NCI-H187 (cell line): ENCODE measurements at places on chromosomes 5 and 9.

DNA sequence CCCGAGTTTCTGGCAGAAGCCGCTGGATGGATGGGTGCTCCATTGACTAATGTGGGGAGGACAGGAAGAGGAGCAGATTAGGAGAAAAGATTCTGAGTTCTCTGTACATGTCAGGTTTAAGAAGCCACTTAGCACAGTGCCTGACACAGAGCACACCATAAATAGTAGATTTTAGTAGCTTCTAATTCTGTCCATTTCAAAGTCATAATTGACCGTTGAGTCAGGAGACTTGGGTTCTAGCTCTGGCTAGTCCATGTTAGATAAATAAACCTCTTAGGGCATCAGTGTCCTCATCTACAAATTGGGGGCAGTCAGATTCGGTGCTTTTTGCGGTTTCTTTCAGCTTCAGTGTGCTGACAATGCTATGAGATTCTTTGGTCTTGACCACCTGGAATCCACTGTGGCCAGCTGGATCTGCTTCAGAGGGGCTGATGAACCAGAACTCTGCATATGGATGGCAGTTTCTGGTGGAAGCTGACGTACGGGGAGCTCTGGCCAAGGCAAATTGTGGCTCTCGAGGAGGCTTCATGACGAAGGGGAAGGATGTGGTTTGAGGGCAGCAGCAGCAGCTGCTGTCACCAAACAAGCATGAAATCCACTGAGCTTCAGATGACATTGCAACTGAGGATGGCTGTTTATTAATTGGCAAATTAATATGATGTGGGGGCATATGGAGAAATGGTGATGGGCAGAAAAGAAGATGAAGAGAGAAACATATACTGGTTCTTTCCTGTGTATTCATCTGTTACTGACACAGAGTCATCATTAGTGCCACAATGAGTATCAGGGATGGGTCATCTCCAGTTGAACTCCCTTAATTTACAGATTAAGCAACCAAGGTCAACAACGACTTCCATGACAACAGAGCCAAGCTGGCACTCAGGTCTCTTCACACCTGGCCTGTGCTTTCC is 134.4 kb downstream of the AOPEP start:
- DNase-seq = no peak

DNA sequence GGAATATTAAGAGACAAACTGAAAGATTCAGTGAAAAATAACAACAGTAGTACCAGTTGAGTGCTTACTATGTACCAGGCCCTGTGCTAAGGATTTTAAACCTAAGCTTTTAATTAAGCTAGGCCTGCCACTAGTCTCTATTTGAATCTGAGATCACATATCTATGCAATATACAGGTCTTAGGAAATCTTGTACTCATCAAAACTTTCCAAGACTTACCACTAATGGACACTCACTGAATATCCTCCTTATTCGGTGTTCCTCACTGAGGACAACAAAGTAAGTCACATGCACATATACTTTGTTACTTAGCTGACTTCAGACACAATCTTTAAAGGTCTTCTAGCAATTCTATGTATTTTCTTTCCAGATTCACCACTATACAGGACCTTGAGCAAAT is 32.6 kb downstream of the DIAPH1 start:
- no peak for DNase-seq

DNA sequence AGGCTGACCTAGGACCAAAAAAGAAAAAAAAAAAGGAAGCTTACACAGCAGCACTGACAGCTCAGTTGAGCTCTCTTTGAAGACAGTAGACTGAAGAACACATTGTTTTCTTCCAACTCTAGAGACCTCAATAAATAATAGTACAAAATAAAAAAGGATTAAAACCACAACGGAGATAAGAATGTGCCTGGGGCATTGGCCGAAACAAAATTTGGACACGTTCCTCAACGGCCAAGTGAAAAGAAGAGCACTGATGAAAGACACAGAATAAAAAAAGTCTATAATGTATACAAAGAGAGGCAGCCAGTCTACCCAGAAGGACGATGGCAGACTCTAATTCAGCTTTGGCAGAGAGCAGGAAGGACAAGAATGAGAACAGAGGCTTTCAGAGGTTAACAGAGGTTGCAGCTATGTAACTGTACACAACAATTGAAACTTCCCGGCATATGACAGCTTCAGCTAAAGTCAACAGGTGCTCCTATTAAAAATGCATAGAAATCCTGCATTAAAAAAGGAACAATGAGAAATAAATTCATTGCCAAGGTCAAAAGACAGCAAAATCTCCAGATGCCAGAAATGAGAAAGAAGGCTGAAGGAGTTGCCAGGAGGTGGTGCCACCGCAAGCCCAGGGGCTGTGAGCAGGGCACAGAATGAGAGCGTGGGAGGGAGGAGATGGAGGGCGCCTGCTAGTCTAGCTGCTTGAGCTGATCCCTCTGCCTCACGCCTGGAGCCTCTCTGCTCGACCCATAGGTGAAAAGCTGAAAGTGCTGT is 113.9 kb downstream of the DCP2 start:
- DNase-seq = no peak

DNA sequence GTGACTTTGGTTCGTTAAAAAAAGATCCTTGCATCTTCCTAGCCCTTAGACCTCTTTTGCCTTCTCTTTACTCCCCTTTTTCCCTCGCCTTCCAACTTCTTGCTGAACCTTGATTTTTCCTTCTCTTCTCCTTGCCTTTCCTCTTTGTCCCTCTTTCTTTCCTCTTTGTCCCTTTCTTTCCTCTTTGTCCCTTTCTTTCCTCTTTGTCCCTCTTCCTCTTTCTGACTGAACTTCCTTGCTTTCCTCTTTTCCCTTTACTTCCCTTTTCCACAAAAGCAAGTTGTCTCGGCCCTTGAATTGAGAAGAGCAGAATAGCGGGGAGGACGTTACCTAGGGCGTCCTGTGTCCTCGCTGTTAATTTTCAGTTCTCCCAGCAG is 1.4 kb upstream of the MLLT3 start:
- DNase-seq = no peak

DNA sequence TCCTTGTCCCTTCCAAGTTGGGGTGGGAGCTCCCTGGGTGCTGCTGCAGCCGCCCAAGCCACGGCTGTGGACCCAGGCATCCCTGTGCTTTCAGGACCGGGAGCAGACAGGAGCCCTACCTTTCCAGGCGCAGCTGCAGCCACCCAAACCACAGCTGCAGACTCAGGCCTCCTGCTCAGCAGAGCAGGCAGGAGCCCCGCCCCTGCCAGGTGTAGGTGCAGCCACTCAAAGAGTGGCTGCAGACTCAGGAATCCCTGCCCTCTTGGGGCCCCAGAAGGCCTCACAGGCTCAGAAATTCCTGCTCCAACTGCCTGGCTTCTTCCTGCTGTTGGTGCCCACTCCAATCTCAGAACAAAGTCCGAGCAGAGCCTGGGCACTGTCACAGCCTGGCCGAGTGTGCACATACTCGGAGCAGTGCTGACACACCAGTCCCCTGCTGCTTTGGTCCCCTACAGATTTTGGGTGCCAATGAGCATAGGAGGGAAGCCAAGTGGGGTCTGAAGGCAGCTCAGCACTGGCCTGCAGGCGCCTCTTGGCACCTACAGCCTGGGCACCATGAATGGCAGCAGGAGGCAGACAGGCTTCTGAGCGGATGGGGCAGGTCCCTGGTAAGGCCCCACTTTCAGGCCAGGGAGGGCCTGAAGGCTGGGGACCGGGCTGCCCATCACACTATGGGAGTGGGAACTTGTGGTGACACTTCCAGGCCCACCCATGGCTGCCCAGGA is 6.0 kb upstream of the TESK1 start:
- DNase-seq = no peak

- no peak for DNase-seq
These were observed 38.8 kb upstream of the RPL26L1 start for GRCh38 chr5:172920447-172920849.

DNA sequence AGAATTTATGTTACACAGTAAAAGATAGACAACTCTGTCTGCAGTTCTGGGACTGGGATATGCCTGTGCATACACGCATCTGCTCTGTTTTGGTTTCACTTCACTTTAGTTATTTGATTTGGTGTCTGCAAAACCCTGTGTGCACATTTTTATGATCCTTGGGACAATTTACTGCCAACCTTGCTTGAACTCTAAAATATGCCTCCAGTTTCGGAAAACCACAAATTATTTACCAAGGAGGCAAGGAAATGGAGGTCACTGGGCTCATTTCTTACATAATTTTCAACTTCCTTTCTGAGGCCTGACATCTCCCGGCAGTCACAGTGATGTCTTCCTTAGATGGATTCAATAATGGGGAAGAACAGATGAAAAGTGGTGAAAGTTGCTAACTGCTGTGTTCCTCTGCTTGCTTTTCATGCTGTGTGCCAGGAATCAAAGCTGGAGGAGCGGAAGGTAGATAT is 61.2 kb upstream of the TAF11L2 start:
- no peak for DNase-seq

DNA sequence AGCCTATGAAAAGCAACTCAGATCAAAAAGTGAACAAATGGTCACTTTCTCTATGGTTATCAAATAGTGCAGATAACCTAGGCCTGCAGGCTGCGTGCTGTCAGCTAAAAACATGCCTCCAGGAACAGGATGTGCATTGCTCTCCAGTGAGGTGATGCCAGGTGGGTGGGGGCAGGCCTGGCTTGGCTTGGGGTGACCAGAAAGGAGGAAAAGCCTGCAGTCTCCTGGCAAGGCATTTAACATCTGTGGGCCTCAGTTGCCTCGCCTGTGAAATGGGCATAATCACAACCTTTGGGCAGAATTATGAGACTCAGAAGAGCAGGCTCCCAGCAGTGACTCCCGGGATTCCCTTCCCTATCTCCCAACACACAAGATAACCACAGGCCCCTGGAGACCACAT is 135.9 kb downstream of the COL23A1 start:
- no peak for DNase-seq
